Activated gamma-delta T cell (primary cell): ENCODE measurements at places on chromosomes 4 and X.

- no peak for DNase-seq
These were observed at the start of gene ASB9 for GRCh38 chrX:15269618-15270521. TSS of gene ASB9 (minus strand) at chrX:15270083. CDS start at chrX:15269874, 209 bp downstream.

- no peak for DNase-seq
These were observed 2.7 kb downstream of the FOXO4 start for GRCh38 chrX:71098302-71098701.

- no peak for DNase-seq
These were observed 66.6 kb downstream of the BANK1 start for GRCh38 chr4:101857176-101857575.

DNA sequence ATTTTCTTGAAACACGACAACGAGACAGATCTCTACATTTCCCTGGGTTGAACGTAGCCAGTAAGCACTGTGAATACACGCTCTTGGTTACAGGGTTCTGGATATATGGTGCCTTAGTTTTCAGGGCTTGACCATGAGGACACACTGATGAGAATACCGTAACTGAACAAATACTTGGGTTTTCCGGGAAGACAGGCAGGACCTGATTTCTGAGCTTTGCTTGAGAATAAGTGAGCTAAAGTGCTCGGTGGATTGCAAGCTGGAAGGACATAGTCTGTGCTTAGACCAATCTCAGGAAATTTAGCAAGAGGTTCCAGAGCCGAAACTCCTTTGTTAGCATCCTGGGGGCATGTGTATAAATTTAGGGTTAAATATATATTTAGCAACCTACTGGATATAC is 876 bp upstream of the TACR3 start:
- no peak for DNase-seq

- no peak for DNase-seq
These were observed 254.0 kb upstream of the PITX2 start for GRCh38 chr4:110876866-110877265.

GRCh38 chr4:17761062-17761461 is 20.4 kb downstream of the FAM184B start:
- DNase-seq: no peak

DNA sequence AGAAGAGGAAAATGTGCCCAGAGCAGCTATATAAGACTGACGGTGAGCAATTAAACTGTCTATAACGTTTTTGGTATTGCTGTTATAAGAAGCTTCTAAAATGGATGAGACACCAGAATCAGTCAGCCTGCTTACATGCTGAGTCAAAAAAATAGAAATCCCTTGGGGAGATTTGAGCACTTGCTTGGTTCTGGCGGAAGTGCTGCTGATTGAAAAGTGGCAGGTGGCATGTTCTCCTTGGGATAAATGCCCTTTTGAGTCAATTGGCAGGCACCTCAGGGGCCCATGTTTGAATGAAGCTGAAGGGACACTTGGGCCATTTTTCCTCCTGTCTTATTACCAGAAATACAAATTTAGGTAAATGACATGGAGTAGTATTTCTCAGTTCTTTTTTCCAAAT is 148.7 kb downstream of the PTCHD1 start:
- no peak for DNase-seq

DNA sequence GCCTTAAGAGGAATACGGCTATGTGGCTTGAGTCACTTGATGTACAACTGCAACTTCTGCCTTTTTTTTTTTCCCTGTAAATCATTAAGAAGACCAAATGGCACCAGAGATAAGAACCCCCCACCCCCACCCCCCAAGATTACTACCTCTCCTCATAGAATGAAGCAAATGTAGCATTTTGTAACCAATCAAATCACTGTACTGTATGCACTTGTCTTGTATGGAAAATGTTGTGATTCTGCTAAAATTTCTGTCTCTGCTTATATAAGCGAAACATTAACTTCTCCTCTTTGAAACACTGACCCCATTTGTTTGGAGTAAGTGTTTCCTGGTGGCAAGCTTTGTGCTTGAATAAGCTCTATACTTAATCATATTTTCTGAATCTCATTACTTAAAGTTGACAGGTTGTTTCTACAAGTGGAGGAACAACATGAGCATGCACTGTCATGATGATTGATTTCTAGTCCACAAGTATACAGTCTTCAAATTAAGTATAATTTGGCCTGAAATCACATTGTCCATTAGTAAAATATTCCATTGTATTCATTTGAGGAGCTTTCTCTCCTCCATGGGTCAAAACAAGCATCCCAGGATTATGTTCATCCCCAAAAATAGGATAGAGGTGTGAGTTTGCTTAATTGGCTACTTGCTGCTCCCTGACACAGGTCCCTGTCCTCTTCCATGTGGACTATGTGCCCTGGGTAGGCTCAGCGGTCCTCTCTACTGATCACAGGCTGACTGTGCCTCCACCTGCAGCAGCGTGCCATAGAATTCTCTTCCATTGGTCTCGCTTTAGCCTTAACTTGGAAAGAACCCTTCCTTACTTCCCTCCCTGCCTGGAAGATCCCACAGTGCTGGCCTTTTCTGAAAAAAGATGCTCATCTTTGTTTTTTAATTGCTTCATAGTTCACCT is 104.0 kb upstream of the BMP2K start:
- DNase-seq: no peak

- DNase-seq: no peak
These were observed 3.5 kb upstream of the ARHGAP4 start for GRCh38 chrX:153929576-153929975.

GRCh38 chr4:62640296-62640695 is 1440.2 kb downstream of the ADGRL3 start:
- no peak for DNase-seq

- DNase-seq: no peak
These were observed 2.6 kb downstream of the AMER1 start for GRCh38 chrX:64202808-64203325.

DNA sequence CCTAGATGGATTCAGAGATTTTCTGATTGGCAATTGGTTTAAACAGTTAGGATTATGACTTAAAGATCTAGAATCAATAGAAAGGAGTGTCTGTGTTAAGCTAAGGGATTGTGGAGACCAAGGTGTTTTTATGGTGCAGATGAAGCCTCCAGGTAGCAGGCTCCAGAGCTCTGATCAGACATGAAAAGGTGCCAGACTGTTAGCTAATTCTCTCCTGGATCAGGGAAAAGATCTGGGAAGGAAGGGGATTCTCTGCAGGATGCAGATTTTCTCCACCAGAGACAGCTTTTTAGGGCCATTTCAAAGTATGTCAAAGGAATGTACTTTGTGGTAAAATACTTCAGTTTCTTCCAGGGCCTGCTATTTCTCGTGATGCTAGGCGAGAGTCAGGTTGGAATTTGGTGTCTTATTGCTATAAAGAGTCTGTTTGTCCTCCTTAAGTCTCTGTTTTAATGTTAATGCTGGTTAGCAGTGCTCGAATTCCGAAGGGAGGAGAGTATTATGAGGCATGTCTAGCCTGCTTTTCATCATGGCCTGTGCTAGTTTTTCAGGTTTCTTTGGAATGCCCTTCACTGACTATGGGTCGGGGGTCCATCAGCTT is 12.0 kb upstream of the GPR78 start:
- DNase-seq: no peak

DNA sequence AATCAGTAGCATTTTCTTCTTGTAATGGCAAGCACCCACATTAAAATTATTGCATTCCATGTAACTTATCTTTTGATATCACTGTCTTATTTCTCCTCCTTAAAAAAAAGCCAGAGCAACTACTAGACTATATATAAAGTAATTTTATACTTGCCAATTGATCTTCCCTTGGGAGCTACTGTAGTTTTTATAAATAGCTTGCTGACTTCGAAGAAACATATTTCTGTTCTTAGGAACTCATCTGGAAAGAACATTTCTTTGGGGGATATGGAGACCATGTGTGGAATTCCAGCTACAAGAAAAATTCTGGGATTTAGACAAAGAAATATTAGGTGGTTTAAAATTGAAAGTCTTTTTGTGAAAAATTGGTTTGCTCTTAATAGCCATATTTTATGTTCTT is 94.9 kb downstream of the BMPR1B start:
- DNase-seq: no peak

DNA sequence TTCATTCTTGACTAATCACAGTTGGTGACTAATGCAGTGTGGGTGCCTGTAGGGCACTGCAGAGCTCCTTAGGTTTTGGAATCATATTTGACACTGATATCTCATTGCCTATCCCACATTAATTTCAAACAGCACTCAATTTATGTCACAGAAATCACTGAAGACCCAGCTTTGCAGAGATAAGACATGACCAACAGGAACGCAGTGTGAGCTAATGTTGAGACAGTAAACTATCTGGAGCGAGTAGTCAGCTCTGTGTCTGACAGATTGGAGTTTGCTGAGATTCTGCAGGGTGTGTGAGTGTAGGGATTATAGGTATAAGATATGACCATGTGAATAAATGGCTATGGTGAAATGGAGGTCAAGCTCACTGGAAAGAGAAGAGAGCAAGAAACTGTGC is 1586.1 kb upstream of the AGA start:
- no peak for DNase-seq

DNA sequence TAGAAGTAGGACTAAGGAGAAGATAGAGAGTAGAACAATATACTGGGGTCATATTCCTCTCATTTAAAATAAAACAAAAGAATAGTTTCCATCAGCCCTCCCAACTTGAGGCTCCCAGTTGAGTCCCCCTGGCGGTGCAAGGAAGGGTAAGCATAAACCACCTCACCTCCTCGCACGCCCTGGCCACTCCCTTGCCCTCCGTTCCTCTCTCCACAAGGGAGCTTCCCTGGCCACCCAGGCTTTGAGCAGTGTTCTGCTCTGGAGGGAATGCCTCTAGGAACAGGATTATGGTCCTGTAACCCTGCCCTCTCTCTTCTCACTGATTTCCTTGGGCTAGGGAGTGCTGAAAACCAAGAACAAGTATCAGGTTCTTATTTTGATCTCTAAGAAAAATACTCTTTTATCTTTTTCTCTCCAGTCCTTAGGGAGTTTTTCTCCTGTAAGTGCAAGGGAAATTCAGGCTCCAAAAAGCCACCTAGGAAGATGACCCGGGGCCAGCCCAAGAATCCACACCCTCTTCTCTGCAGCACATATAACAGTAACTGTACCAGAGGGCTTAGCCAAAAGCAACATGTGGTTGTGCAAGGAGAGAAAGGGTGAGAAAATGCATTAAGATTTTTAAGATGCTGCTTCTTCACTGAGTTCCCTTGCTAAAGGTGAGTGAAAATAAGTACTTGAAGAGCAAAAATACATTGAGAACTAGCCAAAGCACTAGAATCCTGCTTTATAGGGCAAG is 69.9 kb downstream of the USP38 start:
- DNase-seq: no peak

GRCh38 chr4:16194214-16194613 is 32.1 kb downstream of the TAPT1 start:
- no peak for DNase-seq

DNA sequence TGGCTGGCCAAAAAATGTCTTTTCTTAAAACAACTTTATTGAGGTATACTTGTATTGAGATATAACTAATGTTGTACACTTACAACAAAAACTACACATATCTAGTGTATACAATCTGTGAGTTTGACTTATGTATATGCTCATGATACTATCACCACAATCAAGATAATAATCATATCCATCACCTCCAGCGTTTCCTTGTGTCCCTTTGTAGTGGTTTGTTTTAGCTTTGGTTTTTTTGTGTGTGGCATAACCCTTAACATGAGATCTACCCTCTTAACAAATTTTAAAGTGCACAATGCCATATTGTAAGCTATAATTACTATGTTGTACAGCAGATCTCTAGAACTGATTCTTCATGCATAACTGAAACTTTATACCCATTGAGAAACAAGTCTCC is 13.4 kb upstream of the PCSK1N start:
- DNase-seq: no peak

- DNase-seq: no peak
These were observed 154.2 kb upstream of the MAGEC2 start for GRCh38 chrX:142359331-142359730.

GRCh38 chrX:65862638-65863037 is 177.2 kb downstream of the VSIG4 start:
- DNase-seq: no peak

DNA sequence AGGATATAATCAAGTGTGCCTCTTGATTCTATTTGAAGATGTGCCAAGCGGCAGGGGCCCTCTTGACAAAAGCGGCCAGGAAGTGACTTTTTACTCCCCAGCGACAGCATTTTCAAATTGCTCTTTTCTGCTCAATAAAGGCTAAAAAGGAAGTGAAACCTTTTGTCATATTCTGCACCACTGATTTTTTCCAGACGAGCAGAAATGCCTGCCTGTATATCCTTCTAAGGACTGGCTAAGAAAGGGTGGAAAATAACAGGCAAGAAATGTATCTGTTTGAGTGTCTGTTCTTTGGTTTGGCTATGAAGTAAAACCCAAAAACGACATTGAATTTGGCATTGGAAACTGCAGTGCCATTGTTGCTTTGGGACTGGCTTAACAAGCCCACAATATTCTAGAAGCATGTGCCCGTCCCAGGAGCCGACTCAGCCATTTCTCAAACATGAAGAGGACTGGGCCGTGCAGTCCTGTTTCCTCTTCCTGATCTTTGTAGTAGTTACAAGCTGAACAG is 25.4 kb downstream of the TMSB4X start:
- no peak for DNase-seq

GRCh38 chrX:41526925-41527324 is 79.8 kb downstream of the NYX start:
- DNase-seq: no peak

DNA sequence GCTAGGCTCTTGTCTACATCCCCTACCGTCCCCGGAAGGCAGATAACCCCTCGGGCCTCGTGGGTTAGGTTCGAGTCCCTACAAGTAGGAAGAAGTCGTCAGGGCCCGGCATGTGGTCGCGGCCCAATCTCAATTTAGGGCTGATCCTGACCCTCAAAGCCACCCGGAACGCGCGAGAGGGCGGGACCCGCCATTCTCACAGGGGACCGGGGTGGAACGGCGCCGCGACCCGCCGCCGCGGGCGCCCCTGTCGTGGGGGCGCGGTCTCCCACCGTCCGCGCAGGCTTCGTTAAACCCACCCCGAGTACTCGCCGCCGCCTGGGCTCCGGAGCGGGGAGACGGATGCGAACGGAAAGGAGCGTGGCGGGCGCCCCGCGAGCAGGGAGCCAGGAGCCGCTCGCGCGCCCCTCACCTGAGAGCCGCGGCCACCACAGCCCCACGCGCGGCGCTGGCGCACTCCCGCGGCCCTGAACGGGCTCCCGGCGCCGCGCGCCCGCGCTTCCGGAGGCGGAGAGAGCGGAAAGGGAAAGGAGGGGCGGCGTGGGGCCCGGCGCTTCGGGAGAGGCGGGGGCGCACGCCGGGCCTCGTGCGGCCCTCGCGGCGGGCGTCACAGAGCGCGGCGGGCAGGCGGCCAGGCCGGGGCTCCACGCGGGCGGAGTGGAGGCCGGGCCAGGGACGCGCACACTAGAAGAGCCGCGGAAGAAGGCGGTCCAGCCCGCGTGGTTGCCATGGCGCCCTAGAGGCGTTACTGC is at the start of gene CFAP97:
TSS of gene CFAP97 (minus strand) at position 515 of the 752 bp plus-strand sequence. CDS start 12,804 bp downstream, outside the sequence.
- peak; percentile 87 for DNase-seq

- DNase-seq: no peak
These were observed 654.5 kb downstream of the TLL1 start for GRCh38 chr4:166527500-166527899.

- no peak for DNase-seq
These were observed 15.7 kb upstream of the PLCXD1 start for GRCh38 chrX:265502-265901.

GRCh38 chrX:39418254-39418704 is 617.0 kb downstream of the MID1IP1 start:
- no peak for DNase-seq

- DNase-seq: no peak
These were observed 159.8 kb upstream of the JADE1 start for GRCh38 chr4:128649575-128650205.

GRCh38 chr4:74449571-74450297 is 4.8 kb downstream of the AREG start:
- no peak for DNase-seq
